Fibroblast of skin of back (primary cell): ENCODE measurements at places on chromosomes 1 and 21.

GRCh38 chr1:4085546-4085945, 185.5 kb upstream of the C1orf174 start:
- DNase-seq: no peak

- peak; percentile 62 for DNase-seq
Observed at GRCh38 chr1:218412171-218412570, 67.0 kb downstream of the TGFB2 start.

DNA sequence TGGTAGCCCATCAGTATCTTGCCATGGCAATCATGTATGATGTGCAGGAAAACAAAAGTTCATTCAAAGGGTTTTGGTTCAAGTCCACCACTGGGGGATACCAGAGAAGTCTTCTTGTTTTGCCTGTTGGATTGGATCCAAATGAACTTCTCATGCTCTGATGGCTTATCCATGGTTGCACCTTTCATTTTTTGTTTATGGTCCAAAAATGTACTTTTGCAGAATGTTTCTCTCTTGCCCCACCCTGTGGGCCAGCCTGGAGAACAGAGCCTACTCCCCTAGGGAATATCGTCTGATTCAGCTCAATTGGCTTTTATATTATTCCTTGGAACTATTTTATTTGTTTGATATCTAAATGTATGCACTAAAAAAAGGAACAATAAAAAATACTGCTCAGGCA, 20.1 kb upstream of the CLCA1 start:
- no peak for DNase-seq

GRCh38 chr21:23968722-23969647, 1638.3 kb downstream of the MRPL39 start:
- peak; percentile 34 for DNase-seq

- no peak for DNase-seq
Observed at GRCh38 chr1:51963592-51964308, 26.8 kb downstream of the RAB3B start.

- DNase-seq: no peak
Observed at GRCh38 chr1:220267630-220268029, 4.6 kb downstream of the RAB3GAP2 start.

- no peak for DNase-seq
Observed at GRCh38 chr1:41242342-41243078, 404 bp upstream of the SCMH1 start.

DNA sequence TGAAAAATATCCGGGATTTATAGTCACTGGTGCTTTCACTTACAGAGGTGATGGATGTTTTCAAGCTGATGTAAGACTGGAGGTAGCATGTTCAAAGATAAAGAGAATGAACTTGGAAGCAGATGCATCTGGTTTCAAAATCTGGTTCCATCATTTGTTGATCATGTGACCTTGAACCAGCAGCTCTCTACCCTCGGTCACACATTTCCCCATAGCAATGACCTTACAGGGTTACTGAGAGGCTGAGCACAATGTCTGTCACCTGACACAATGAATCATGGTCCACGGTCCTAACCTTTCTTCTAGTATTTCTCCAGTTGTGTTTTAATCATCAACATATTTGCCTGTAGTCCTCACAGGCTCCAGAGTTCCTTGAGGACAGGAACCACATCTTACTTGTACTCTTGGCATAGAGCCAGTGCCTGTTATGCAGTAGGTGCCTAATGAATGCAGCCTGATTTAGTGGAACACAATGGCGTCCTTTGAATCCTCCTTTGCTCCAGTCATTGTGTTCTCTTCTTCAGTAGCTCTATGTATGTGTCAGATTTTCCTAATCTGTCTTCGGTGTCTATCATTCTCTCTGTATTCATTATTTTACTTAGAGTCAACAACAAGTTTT, 667.3 kb downstream of the PTPRU start:
- no peak for DNase-seq

DNA sequence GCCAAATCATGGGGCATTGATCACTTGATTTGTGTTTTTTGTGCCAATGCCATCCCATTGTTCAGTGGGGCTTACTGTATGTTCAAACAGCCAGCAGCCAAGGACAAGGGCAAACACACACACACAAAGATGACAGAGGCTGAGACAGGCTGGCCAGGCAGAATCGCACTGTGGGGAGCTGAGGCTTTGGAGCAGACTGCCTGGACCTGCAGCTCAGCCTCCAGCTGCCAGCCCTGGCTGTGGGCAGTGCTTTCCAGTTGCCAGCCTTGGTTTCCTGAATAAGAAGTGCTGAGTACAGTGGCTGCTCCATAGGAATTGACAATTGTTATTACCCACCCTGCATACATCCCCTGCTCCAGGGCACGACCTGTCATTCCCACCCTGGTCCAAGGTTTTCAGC, 16.9 kb upstream of the PCP4 start:
- no peak for DNase-seq

- DNase-seq: no peak
Observed at GRCh38 chr21:44548381-44548780, 2.9 kb downstream of the KRTAP10-2 start.

DNA sequence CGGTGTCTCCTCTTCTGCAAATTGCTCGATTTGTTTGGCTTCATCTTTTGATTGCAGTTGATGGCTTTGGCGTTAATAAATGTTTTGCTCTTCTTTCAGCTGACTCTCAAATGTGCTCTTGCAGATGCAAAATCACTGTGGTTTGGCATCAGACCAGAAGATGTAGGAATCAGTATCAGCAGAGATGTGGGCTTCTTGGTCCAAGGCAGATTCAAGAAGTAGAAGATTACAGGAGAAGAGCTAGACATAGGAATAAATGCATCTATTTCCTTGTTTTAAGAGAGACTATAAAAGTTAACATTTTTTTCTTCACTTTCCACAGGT, 59.8 kb upstream of the BACH1 start:
- peak; percentile 62 for DNase-seq

DNA sequence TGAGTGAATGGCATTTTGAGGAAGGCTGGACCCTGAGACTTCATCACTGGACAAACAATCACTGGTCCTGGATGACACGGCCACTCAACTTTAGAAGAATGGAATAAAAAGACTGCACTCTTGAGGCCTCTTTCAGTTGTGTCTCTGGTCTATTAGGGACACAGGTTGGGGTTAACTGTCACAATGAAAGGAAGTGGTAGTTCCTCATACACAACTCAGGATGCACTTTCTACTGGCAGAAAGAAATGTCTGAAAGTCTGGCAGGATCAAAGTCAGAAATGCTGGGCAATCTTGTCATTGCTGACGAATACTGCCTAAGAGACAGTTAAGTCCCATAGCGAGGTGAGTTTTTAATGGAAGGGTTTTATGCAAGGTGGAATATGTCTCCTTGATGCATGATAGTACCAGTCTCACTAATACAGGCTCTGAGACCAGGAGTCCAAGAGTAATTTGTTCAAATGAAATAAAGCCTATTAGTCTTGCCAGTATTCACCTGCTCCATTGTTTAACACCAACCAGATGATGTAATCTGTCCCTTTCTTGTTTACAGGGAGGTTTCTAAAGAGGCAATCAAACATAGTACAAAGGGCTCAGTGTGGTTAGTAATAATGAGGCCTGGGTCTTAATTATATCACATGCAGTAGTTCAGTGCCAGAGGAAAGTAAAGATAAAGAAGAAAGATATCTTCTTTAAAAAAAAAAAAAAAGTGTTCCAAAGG, 11.2 kb upstream of the RRP15 start:
- DNase-seq: no peak

DNA sequence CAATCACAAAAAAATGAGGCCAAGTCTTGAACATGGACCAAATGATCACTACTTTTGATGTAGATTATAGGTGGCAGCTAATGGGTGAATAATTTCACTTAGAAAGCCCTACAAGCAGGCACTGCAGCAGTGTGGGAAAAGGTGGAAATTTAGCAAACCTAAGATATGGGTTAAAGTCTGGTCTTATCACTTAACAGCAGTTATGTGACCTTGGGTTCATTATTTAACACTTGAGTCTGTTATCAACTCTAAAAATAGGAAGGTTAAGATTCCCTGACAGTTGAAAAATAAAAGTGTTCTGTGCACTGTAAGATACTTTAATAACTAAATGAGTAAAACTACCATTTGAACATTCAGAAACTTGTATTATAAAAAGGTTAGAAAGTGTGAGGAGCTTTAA, 47.5 kb downstream of the SSX2IP start:
- no peak for DNase-seq

- DNase-seq: peak; percentile 43
Observed at GRCh38 chr1:1351511-1352427, 2.6 kb upstream of the DVL1 start.

DNA sequence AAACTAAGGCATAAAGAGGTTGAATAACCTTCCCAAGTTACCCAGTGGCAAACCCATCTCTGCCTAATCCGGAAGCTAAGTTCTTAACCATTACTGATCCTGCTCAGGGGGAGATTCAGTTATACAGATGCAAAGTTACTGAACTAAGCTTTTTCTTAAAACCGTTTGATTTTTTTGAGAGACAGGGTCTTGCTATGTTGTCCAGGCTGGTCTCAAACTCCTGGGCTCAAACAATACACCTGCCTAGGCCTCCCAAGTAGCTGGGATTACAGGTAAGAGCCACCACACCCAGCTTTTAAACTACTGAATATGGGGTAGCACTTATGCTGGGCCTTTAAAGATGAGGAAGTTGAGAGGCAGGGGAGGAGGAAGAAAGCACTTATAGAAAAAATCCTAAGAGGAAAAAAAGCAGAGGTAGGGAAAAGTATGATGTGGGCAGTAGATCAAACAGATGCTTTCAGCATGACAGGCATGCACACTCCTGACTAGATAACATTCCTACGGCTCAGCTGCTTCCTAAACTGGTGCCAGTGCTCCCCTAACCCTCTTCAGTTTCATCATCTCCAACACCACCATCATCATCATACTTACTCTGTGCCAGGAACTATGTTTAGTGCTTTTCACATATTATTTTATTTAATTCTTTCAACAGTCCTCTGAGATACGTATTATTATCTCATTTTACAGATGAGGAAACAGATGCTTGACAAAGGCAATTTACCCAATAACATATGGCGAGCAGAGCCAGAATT, 5.8 kb downstream of the PAFAH2 start:
- no peak for DNase-seq

DNA sequence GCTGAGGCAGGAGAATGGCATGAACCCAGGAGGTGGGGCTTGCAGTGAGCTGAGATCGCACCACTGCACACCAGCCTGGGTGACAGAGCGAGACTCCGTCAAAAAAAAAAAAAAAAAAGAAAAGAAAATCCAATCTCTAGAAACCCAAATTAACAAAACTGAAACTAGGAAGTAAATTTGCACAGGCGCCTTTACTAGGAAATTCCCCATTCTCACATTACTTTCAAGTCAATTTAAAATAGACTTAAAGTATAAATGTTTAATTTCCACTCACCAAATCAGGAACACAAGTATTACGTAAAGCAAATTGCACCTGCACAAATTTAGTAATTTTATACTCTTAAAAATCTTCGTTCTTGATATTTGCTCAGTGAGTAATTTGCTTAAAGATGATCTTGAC, 67.8 kb upstream of the BCAR3 start:
- no peak for DNase-seq

- no peak for DNase-seq
Observed at GRCh38 chr1:209815931-209816341, 10.0 kb upstream of the IRF6 start.

GRCh38 chr1:47212636-47213229, 19.3 kb downstream of the TAL1 start:
- no peak for DNase-seq

DNA sequence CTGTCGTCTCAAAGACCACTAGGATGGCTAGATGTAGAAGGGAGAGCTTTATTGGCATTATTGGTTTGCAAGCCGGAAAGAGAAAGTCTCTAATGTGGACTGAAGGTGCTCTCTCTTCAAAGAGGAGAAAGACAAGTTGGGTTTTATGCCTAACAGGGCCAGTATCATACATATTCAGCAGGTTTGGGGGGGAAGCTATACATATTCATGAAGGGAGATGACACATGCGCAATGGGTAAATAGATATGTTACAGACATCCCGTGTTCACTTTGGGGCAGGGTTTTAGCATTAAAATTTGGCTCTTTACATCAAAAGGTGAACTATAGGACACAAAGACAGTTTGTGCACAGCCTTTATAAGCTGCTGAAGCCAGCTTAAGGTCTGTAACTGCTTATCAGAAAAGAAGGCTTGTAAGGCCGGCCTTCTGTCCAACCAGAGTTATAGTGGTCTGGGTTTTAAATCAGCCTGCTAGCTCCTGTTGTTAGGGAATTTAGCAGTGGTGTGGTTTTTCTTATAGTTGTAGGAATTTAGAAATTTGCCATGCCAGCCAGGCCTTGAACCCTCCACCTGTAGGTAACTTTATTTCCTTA, 46.5 kb upstream of the LRRN2 start:
- DNase-seq: no peak

DNA sequence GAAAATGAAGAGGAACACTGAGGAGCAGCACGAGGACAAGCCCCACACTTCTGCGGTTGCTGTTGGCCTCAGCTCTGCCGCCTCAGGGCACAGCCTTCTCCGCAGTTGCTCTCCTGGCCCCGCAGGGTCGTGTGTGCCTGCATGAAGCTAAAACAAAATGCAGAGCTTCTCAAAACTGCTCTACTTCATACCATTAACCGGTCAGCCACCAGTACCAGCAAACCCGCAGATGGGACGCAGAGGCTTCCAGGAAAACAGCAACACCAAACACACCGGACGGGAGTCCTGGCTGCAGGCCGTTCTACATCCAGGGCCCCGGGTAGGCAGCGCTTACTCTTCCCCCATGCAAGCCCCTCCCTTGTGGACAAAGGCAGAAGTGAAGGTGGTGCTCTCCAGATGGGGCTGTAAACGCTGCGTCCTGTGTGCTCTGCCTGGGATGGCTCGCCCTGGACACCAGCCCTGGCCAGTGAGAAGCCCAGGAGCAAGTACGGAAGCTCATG, 7.1 kb upstream of the C1orf159 start:
- peak; percentile 21 for DNase-seq

DNA sequence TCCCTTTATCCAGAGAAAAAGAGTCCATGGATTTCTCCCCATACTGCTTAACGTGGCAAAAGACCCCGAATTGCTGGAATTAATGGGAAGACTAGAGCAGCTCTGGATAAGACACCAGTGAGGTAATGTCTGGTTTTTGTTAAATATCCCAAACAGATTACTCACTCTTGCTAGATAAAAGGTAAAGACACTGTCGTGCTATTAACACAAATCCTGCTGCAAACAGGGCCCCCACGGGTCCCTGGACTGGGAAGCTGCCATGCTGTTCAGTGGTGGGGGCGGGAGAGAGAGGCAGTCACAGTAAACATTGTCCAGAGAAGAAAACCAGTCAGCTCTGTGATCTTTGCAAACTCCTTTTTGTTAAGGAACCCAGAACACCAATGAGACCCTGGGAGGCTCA, 15.2 kb upstream of the SRP9 start:
- peak; percentile 73 for DNase-seq

- DNase-seq: no peak
Observed at GRCh38 chr1:172824209-172824608, 165.3 kb downstream of the FASLG start.

DNA sequence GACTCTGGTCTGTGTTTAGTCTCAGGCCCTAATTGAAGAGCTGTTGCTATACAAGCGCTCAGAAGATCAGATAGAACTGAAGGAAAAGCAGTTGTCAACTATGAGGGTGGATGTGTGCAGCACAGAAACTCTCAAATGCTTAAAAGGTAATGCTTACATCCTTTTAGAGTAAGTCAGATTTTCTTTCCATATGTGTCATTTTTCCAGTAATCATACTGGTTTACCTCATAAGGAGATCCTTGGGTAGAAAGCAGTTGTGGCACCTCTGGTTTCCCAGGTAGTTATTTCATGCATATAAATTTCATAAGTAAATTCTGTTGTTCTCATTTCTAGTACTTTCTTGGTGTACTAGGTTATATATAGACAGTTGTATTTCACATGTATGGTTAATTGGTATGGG, 43.0 kb upstream of the TARS2 start:
- DNase-seq: no peak

- no peak for DNase-seq
Observed at GRCh38 chr1:246065592-246065991, 441.5 kb downstream of the SMYD3 start.
